G401 (cell line): ENCODE measurements at places on chromosomes 5 and 9.

GRCh38 chr5:135891791-135892190, 3.9 kb downstream of the IL9 start:
- DNase-seq = no peak

DNA sequence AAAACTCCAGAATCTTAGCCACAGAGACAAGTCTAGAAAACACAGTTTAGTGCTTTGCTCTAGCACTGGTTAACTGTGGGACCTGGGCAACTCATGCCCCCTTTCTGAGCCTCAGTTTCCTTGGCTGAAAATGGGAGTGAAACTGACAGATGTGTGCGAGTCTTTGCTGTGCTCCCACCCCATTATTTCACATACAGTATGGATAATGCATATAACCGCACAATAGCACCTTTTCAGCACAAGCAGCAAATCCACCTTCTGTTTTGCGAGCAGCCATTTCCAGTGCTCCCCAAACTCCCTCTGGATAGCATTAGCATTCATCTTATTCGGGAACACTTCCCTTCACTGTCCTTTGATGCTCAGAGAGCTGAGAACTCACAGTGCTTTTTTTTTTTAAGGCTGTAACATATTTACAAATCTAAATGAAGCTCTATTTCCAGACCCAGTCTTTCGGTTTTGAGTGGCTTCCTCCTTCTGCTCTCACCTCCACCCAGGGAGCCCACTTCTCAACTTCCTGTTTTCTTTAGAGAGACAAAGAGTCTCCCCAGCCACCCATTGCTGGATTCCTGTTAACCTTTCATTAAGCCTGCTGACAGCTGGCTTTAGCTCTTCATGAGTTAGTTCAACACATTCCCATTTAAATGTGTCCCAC, 49.2 kb downstream of the TIMD4 start:
- DNase-seq = no peak

- no peak for DNase-seq
Observed at GRCh38 chr9:120625222-120625621, 45.3 kb upstream of the CDK5RAP2 start.

- no peak for DNase-seq
Observed at GRCh38 chr9:93012963-93013855, 45.3 kb upstream of the SUSD3 start.

GRCh38 chr9:89853931-89854330, 249.1 kb downstream of the GADD45G start:
- DNase-seq = no peak

DNA sequence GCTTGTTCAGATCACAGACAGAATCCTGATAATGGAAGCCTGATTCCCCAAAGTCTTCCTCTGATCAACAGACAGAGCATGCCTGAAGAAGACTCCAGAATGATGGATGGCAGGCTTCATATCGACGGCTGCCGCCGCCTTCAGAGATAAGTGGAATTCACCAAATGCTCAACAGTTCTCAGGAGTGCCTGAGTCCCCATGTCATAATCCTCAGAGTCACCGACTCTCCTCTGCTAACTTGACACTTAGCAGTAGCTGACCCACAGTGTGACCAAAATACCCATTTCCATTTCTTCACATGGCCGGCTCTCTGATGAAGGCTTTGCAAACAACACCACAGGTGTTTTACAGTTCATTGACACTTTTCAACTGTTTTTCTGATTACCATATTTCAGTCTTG, 58.7 kb downstream of the PRDM6 start:
- no peak for DNase-seq
